Coronary artery (tissue), 2 donors: ENCODE measurements at places on chromosomes 3 and 15.
A peak's percentile ranks its signal among the peaks of the same experiment; 100 is the strongest.

- DNase-seq, result no peak
Measured at GRCh38 chr3:170621256-170621655, 35.4 kb upstream of the SLC7A14 start.

DNA sequence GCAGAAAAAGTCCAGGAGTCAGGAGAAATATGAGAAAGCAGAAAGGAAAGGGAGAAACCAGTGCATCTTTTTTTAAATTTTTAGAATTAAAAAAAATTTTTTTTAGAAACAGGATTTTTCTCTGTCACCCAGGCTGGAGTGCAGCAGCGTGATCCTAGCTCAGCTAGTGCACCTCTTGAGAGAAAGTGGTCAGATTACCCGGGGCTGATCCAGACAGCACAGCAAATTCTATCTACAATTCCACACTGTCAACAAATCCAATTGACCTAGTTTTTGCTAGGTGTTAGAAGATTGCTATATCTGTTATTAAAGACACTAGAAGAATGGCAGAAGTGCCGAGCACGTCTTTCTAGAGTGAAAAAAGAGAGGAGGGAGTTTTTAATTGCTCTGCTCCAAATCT, 117.3 kb downstream of the RFTN1 start:
- DNase-seq, result no peak

DNA sequence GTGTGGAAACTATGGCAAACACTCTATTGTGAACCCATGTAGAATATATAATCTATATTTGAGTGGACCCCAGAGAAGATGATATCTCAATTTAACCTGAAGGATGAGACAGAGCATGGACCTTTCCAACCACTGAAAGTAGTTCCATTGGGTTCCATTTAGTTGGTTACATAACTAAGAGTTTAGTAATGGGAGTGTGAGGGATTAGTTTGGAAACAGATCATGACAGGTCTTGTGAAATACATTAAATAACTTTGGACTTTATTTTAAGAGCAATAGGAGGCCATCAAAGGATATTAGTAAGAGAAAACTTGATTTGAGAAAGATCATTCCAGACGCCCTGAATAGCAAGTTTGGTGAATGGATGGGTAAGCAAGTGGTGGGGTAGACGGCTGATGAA, 487.2 kb upstream of the ROBO2 start:
- DNase-seq, result no peak

- DNase-seq, result no peak
Measured at GRCh38 chr15:67685716-67686115, 139.6 kb upstream of the SKOR1 start.

- DNase-seq, result no peak
Measured at GRCh38 chr3:35777065-35777464, 137.7 kb downstream of the ARPP21 start.

- DNase-seq, result no peak
Measured at GRCh38 chr3:62238003-62238402, 135.3 kb downstream of the FEZF2 start.

- DNase-seq, result no peak
Measured at GRCh38 chr3:48067271-48067670, 51.1 kb upstream of the MAP4 start.

GRCh38 chr3:58724336-58724735, 57.8 kb upstream of the FAM3D start:
- no peak for DNase-seq

- no peak for DNase-seq
Measured at GRCh38 chr3:130935761-130936492, 42.0 kb downstream of the ATP2C1 start.

DNA sequence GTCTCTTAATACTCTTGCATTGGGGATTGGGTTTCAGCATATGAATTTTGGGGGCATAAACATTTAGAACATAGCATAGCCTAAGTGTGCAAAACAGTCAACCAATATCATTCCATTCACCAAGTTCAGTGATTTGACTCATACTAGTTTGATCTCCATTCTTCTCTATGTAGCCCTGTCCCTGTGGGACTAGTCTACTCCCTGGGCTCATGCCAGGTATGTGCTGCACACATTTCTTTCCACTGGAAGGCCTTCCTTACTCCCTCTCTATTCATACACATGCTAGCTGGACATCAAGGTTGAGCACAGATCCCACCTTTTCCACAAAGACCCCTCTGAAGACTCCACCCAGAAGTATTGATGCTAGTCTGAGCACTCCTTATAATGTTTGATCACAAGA, 5.1 kb downstream of the ZDHHC23 start:
- no peak for DNase-seq

DNA sequence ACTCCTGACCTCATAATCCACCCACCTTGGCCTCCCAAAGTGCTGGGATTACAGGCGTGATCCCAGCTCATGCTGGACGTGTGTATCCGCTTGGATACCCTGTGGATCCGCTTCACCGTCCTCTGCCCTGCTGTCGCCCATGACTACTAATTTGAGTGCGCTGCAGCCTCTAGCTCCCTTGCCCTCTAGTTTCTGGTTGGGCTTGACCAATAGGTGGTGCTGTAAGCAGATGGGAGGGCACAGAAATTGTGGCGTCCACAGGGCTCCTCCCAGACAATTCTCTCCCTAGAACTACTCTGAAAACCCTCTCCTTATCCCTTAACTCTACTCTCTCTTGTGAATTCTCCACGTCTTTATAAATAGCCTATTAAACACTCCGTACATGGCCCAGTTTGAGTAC, 36.2 kb downstream of the ZPLD1 start:
- no peak for DNase-seq

DNA sequence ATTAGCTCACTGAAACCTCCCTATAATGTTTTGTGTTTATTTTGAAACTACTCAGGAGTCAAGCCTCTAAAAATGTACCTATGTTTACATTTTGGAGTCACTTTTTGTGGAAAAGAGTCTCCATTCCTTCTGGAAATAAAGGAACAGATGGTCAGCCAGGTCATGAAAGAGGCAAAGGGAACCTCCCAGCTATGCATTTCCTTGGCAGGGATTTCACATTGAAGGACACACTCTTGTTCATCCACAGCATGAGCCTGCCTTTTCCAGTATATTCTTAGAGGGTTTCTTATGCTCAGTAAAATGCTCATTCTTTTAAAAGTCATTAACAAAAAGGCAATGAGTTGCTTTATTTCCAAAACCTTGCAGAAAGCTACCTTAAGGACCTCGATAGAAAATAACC, 20.8 kb downstream of the STAC start:
- no peak for DNase-seq

GRCh38 chr15:62912808-62913207, 129.7 kb upstream of the TPM1 start:
- DNase-seq, result no peak

DNA sequence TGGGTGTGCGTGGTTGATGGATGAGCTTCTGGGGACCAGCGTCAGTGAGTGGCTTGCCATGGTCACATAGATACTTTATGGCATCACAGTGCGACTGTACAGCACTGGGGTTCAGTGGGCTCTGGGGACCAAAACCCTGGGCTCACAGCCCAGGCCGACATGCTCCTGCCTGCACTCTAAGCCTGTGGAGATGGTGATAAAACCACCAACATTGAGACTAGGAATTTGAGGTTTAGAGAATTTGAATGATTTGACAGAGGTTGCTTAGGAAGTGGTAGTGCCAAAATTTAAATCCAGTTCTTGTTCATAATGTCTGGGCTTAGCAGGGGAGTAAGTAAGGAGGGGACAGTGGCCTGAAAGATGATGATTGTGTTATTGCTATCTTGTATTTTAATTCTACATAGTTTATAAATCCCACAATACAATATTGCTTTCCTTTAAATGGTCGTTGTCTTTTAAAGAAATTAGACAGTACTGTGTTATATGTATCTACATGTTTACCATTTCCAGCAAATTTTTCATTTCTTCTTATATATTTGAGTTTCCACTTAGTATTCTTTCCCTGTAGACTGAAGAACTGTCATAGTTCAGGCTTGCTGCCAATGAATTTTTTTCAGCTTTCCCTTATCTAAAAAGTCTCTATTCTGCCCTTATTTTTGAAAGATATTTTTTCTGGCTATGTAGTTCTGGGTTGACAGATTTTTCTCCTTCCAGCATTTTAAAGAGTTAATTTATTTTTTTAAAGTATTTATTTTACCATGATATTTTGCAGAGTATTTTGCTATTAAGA, 235.4 kb upstream of the RGMA start:
- no peak for DNase-seq

DNA sequence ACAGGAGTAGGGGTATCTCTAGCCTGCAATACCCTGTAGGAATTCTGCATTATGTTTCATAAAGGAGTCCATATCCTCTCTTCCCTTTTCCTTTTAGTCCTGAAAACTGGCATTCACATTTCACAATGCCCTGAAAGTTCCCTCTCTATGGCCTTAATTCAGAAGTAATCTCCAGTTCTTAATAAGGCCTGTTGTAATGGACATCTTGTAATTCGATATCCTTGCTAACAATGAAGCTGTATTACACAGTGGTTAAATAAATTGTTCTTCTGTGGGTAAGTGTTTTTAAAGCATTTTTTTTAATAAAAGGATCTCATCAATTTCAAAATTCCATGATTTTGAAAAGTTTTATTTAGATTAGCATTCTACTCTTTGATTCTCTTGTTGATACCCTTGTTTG, 34.3 kb upstream of the NEO1 start:
- DNase-seq, result no peak

DNA sequence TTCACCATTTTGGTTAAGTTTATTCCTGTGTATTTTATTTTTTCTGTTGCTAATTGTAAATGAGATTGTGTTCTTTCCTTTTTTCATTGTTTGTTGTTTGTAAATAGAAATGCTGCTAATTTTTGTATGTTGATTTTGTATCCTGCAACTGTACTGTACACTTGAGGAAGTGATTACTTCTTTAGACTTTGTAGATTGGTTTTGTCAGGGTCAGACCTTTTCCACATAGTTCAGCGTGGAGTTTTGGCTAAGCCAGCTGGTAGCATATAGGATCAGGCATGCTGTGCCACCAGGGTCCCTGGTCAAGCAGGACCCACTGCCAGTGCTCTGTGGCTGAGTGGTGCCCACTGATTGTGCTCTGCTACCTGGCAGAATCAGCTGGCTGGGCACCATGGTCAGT, 80.1 kb downstream of the CD200 start:
- no peak for DNase-seq

DNA sequence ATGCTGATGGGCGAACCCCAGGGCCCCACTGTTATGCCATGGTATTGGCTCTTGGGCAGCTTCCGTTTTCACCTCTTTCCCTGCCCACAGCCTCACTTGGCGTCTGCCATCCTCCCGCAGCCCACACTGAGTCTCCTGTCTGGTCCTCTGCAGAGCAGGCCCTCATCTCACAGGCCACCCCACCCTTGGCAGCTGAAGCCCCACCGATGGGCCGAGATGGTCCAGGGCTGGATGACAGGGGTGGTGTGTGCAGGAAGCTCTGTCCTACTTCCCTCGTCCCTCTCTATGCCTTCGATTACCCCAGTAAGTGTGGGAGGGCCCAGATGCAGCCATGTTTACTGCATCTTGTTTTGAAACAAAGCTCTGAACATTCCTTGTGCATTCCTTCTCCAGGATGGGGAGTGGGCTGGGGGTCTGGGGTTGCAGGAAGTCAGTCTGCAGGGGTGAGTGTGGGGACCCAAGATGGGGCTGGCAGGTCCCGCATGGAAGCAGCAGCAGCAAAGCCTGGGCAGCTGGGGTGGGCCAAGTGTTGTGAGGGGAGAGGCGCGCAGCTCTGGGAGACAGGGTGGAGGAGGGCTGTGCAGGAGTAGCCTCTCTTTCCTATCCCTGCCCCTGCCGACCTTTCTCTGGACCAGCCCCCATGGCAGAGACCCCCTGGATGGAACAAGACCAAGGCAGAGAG, 20.9 kb downstream of the TBC1D21 start:
- DNase-seq, result peak; percentile 46

DNA sequence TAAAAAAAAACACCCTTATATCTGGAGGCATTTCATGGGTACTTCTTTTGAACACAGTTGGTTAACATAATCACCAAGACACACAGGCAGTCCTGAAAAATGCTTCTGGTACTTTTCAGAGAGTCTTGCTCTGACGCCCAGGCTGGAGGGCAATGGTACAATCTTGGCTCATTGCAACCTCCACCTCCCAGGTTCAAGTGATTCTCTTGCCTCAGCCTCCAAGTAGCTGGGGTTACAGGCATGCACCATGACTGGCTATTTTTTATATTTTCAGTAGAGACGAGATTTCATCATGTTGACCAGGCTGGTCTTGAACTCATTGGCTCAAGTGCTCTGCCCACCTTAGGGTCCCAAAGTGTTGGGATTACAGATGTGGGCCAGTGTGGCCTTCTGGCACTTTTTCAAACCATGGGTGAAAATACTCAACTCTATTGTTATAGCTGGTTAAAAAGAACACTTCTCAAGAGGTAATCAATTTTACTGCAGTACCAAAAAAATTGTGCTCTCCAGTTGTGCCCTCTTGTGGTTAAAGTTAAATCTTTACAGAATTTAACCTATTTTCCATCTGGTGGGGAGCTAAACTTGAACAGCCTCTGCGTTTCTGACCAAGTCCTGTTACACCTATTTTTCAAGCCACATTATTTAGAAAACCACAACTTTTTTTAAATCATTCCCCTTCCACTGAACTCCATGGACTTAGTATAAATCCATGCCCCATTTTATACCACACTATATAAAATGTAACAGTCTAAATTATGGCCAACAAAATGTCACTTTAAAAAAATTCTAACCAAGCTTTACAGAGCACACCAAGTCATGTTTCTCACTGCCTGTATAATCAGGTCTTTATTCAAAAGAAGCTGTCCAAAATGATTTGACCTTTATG, 1.2 kb upstream of the SNAPC5 start:
- no peak for DNase-seq

GRCh38 chr3:122313281-122313680, 11.8 kb upstream of the CSTA start:
- no peak for DNase-seq

- no peak for DNase-seq
Measured at GRCh38 chr3:154144825-154145465, 23.8 kb downstream of the ARHGEF26 start.

- DNase-seq, result no peak
Measured at GRCh38 chr3:149277331-149277813, 55.7 kb upstream of the CP start.

- DNase-seq, result no peak
Measured at GRCh38 chr15:40157778-40158447, 3.0 kb upstream of the BUB1B start.

DNA sequence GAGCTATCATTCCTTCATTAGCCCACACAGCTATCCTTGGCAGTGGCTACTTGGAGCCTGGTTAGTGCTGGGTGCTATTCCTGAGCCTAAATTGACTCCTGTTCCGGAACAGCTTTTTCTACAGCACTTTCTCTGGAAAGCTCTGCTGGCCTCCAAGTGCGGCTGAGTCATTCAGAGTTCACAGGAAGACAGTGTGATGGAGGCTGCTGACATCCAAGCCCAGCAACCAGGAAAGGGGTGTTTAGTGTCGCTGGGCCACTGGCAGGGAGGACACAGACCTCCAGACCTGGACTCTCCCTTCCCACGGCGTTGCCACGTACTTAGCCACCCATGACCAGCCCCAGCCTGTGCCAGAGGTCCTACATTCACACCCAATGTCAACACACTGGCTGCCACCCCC, 28.7 kb downstream of the CACNA2D2 start:
- no peak for DNase-seq

GRCh38 chr3:23588547-23588946, 217.2 kb upstream of the UBE2E1 start:
- DNase-seq, result no peak

- no peak for DNase-seq
Measured at GRCh38 chr3:157938154-157938779, 168.0 kb downstream of the SHOX2 start.
